ENCODE measurements at places on chromosomes 3 and 15. TPM values are rescaled to one million over a fixed set of nuclear protein-coding genes. Genes with fewer than 3 reads are reported as not detected.

DNA sequence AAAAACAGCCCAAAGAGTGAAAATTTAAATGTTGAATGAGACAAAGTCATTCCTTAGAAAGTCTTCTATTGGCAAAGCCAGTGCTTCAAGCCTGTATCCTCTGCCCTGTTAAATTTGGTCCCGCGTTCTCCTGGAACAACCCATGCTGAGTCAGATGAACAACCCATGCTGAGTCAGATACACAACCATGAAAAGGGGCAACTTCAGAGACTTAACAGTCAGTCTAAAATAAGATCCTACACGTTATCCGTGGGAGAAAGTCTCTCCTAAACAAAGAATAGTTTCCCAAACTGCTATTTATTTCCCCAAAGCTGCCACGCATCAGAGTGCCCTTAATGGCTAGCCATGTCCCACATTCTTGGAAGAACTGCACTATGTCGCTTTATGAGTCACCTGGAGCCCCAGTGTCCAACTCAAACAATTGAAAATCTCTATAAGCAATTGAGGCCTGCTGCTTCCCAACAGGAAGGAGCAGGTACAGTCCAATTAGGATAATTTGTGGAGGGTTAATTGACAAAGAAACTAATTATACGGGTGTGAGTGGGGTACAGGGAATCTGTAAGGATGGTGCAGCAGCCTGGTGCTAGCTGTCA is 66.1 kb downstream of the WHAMM start:
- H3K36me3 ChIP-seq = no peaks in the 10 kb centered on the region
- peaks cover 2% of the 10 kb centered on the region for H3K4me1 ChIP-seq
- no peak overlapping the region for H3K4me3 ChIP-seq

EPHB1 gene
- total RNA-seq = 16.3 TPM

GRCh38 chr3:193842832-193843473 is 249.9 kb downstream of the OPA1 start:
- DNase-seq = no peak
- peaks cover 4% of the 10 kb centered on the region for H3K36me3 ChIP-seq
- peaks cover 2% of the 10 kb centered on the region for H3K27me3 ChIP-seq
- no peaks in the 10 kb centered on the region for H3K4me1 ChIP-seq
- H3K4me3 ChIP-seq = no peak overlapping the region

ATG3 gene
- total RNA-seq = 33.6 TPM

DNA sequence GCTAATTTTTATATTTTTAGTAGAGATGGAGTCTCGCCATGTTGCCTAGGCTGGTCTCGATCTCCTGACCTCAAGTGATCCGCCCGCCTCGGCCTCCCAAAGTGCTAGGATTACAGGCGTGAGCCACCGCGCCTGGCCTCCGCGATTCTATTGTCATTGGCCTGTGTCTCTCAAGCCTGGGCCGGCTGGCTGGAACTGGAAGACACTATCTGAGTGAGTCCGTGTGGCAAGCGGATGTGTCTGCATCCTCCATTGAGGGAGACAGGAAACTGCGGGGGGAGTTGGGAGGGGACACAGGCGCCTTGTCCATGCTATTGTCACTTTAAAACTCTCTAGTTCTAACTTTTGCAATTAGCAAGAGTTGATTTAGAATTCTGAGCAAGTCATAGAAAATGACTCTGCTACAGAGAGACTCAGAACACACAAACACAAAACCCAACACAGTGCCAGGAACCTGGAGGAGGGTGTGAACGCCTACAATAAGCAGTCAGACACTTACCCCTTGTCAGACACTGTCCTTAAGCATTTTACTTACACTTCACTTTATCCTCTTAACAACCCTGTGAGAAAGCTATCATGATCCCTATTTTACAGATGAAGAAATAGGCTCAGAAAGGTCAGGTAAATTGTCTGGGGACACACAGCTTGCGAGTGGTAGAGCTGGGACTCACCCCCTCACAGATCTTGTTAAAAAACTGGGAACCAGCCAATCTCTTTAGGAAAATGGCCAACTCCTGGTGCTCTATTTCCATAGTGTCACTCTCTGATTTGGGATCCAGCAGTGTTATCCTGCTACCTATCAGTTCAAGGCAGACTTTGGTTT is 38.7 kb downstream of the ANP32A start:
- no peak overlapping the region for H3K4me3 ChIP-seq
- H3K4me1 ChIP-seq = no peaks in the 10 kb centered on the region
- H3K27me3 ChIP-seq = no peaks in the 10 kb centered on the region
- DNase-seq = no peak

NSUN3 gene
- total RNA-seq = 16.3 TPM

GRCh38 chr3:15215996-15216395 is 9.9 kb downstream of the CAPN7 start:
- H3K27me3 ChIP-seq = no peaks in the 10 kb centered on the region
- H3K36me3 ChIP-seq = peaks cover 4% of the 10 kb centered on the region
- no peak for DNase-seq
- H3K27ac ChIP-seq = no peak overlapping the region

DNA sequence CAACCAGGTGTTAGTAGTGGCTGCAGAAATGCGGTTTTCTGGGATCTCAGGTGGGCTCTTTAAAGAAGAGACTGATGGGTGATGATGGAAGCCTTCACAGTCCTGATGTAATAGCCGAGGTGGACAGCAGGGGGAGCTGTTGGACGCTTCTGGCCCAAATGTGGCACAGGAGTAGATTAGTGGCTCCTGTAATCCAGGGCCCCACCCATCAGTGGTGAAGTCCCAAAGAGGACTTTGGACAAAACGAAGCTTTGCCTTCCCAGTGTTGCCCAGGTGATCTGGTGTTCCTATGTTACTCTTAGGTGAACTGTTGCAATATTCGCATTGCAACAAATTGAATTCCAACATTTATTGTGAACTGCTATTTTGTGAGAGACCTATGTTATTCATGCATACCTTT is 31.8 kb upstream of the MYZAP start:
- DNase-seq = peak; percentile 83
- peaks cover 16% of the 10 kb centered on the region for H3K4me1 ChIP-seq
- H3K27ac ChIP-seq = no peak overlapping the region
- peaks cover 5% of the 10 kb centered on the region for H3K27me3 ChIP-seq
- no peak overlapping the region for H3K4me3 ChIP-seq
- H3K36me3 ChIP-seq = peaks cover 4% of the 10 kb centered on the region

GRCh38 chr3:72655131-72655551 is 193.1 kb downstream of the SHQ1 start:
- no peak overlapping the region for H3K27ac ChIP-seq
- H3K4me3 ChIP-seq = no peak overlapping the region
- DNase-seq = no peak
- peaks cover 2% of the 10 kb centered on the region for H3K27me3 ChIP-seq
- peaks cover 11% of the 10 kb centered on the region for H3K4me1 ChIP-seq
- H3K36me3 ChIP-seq = peaks cover 7% of the 10 kb centered on the region

GXYLT2 gene
- total RNA-seq = 10.9 TPM

ALS2CL gene
- total RNA-seq = 0.51 TPM

- no peaks in the 10 kb centered on the region for H3K36me3 ChIP-seq
- no peaks in the 10 kb centered on the region for H3K4me1 ChIP-seq
- no peak overlapping the region for H3K27ac ChIP-seq
- no peaks in the 10 kb centered on the region for H3K27me3 ChIP-seq
Observed at GRCh38 chr3:20984594-20985205, 766.3 kb downstream of the ZNF385D start.

CHRM5 gene
- total RNA-seq = not detected

Measured in glutamatergic neuron (in vitro differentiated cells).